Dermis microvascular lymphatic vessel endothelial cell (primary cell): ENCODE measurements at places on chromosomes 3 and 15.

GRCh38 chr3:139694542-139694941 is 16.8 kb upstream of the NMNAT3 start:
- DNase-seq, result no peak

DNA sequence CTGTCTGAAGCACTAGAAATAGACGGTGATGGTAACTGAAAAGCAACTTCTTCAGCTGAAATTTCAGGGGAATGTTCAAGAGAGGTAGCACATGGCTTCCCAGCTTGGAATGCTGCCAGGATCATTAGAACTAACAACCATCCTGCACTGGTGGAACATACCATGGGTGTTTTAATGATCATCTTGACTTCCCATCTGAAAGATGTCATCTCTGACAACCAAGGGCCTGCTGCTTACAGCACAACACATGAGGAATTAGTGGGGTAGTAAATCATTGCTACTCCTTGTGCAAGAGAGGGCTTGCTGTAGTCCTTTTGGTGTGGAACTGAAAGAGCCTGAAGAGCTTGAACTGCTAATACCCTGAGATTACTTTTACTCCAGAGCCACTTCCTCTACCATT is 853.7 kb downstream of the MCTP2 start:
- no peak for DNase-seq

DNA sequence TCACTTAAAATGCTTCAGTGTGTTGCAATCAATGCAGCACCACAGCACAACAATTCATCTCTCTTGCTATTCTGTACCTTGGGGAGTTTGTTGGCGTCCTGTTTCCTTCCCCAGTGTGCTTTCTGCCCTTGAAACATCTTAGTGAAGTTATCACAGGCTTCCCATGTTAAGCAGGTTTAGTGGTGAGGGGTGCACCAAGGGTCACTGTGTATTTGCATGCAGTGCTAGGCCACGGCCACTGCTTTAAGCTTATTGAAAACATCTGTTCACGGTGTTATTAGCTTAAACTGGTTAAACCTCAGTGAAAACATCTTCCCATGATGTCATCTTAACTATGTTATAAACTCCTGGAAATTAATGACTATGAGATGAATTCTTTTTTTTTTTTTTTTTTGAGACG is 217.3 kb upstream of the GOLIM4 start:
- DNase-seq, result no peak

DNA sequence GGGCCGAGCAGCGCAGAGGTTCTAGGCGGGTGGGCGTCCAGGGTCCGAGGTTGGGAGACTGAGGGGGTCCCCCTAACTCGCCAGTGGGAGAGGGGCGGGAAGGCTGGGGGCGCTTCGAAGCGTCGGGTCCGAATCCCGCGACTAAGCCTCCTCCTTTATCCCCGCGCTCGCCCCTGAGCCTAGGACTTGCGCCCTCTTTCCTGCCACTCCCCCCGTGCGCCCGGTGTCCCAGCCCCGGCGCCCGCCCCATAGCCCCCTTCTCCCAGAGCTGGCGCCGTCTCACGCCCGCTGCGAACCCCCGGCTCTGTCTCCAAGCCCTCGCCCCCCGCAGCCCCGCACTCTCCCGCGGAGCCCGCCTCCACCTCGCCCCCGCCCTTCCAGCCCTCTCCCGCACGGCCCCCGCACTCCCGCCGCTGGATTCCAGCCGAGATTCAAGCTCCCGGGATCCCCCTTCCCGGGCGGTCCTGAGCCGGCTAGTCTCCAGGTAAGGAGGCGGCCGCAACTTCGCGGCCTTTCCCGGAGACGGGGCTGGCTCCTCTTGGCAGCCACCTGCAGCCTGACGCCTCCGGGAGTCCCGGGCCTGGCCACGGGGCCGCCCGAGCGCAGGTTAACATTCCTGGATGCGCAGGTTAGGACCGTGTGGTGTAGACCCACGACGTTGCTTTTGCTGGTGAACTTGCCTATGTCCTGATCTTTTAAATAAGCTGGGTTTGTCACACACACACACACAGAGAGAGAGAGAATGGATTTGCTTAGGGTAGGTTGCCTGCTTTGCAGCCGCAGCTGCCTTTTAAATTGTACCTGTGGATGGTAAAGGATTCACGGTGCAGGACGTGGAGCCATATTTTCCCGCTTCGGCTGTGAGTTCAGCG is 563 bp downstream of the PXYLP1 start:
- no peak for DNase-seq

GRCh38 chr3:148333091-148333490 is 364.6 kb upstream of the AGTR1 start:
- no peak for DNase-seq

DNA sequence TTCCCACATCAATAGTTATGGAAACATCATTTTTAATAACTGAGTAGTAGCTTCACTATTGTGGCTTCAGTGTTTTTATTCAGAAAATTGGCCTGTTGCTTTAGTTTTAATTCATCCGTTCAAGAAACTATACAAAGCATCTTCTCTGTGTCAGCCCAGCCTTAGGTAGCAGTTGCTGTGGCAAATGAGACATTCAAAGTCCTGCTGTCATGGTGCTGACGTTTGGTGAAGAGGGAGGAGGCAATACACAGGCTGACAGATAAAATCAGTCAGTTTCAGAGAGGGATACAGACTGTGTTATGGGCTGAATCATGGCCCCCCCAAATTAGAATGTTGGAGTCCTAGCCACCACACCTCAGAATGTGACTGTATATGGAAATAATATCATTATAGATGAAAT is 56.5 kb downstream of the SLC7A14 start:
- no peak for DNase-seq

DNA sequence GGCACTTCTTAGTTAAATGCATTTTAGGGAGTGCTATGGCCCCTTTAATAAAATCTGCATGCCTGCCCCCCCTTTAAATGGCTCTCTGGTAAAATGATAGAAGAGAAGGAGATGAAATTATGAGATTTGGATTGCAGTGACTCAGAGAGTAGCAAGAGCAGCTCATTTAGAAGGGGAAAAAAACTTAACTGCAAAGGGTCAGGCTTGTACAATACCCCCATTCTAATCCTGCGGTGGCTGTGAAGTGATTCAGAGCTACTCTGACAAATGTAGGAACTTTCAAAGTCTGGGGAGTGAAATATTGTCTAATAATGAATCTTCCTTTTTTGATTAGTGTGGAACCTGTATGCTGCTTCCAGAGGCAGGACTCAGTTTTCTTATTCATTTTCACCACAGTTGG is 44.1 kb upstream of the TBC1D23 start:
- no peak for DNase-seq

GRCh38 chr3:30667280-30667651 is 60.9 kb downstream of the TGFBR2 start:
- DNase-seq, result no peak

- peak; percentile 28 for DNase-seq
Measured at GRCh38 chr15:65952391-65953053, 83.2 kb downstream of the RAB11A start.

GRCh38 chr3:119343719-119344118 is 49.5 kb downstream of the ARHGAP31 start:
- no peak for DNase-seq

- DNase-seq, result no peak
Measured at GRCh38 chr3:22159004-22159695, 408.1 kb upstream of the ZNF385D start.

- no peak for DNase-seq
Measured at GRCh38 chr15:58726867-58727266, 22.6 kb downstream of the ADAM10 start.

DNA sequence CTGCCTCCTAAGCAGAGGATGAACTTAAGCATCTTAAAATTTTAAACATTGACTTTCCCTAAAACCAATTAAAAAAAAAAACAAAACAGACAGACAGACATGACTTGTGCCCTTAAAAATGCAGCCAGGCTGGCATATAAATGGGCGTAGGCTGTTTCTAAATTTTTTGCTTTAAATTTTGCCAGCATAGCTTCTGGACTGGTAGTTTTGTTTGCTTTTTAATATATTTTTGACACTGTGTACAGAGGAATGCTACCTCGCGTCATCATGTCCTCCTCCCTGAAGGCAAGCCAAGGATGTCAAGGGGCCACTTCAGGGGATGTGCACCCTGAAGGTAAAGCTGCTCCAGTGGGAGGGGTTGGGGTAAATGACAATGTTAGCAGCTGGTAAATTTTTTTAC is 134.8 kb downstream of the PGPEP1L start:
- DNase-seq, result no peak

- DNase-seq, result no peak
Measured at GRCh38 chr15:71456811-71457210, 341.5 kb downstream of the THSD4 start.

- no peak for DNase-seq
Measured at GRCh38 chr15:26453914-26454313, 319.0 kb downstream of the GABRB3 start.

GRCh38 chr3:8768364-8769087 is 887 bp downstream of the OXTR start:
- DNase-seq, result no peak

- DNase-seq, result peak; percentile 49
Measured at GRCh38 chr15:48373821-48374451, 42.7 kb downstream of the DUT start.

GRCh38 chr15:65050270-65050669 is 5.1 kb downstream of the SLC51B start:
- no peak for DNase-seq

DNA sequence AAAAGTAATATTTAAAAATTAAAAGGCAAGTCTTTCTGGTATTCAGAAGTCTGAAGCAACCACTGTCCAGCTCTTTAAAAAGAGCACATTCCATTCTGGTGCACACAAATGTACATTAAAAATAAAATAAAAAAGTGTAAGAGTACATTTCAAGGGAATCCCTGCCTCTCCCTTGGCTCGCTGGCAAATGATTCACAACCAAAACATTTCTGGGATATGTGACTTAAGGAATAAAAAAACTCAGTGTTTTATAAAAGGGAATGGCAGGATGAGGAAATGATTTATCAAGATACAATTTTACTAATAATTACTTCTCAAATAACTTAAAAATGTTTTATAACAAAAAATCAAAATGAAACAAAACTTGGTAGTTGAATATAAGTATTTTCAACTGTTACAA is 23.8 kb upstream of the ANXA2 start:
- DNase-seq, result peak; percentile 66

DNA sequence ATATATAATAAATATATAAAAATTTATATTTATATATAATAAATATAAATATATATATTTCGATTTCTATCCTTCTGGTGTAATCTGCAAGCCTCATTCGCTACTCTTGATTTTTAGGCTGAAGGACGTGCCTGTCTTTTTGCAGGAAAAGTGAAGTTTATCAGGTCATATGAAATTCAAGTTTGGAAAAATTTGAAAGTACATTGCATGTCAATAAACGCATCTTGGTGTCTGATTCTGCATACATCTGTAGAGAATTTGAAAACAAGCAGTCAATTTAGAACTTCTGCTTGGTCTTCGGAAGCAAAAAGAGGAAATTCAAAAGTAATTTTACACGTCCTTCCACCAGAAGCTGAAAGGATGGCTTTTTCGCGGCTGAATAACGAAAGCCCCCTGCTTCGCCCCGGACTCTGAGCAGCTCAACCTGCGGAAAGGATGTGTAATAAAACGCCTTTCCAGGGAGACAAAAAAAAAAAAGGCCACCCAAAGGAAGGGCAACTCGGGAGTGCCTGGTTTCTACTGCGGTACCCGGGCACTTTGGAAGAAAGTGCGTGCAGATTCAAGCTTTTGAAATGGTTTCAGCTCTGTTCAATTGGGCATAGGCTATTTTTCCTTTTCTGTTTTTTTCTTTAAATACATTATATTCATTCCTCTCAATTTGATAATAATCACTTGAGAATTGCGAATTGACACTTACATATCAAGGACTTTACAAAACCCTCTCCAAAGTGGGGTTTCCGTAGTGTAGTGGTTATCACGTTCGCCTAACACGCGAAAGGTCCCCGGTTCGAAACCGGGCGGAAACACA is 1.5 kb upstream of the MYNN start:
- peak; percentile 83 for DNase-seq

DNA sequence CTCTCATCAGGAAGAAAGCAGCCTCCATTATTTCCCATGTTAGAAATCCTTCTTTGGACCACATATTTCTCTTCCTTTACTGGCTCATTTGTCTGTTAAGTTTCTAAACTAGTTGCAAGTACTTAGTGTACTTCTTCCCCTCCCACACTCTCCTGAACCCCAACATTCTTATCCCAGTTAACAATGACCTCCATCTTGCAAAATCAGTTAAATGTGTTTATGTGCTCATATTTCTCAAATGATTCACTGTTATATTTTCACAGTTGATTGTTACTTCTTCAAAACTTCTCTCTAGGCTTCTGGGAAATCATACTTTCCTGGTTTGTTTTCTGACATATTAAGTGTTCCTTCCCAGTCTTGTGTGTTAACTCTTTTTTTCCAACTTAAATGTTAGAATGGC is 856.9 kb downstream of the EPHA3 start:
- DNase-seq, result no peak
